ENCODE measurements at places on chromosomes 13 and 19. TPM values are rescaled to one million over a fixed set of nuclear protein-coding genes. Genes with fewer than 3 reads are reported as not detected.

Gene KLK5
- 0.11 TPM for polyA plus RNA-seq

- no peak for DNase-seq
Observed at GRCh38 chr13:74730556-74731331, 596.5 kb upstream of the KLF12 start.

GRCh38 chr19:13783565-13784500 is 9.6 kb downstream of the C19orf53 start:
- DNase-seq: no peak

Gene ZNF256
- polyA plus RNA-seq: 0.95 TPM

- no peak for DNase-seq
Observed at GRCh38 chr13:77207943-77208342, 119.0 kb downstream of the MYCBP2 start.

DNA sequence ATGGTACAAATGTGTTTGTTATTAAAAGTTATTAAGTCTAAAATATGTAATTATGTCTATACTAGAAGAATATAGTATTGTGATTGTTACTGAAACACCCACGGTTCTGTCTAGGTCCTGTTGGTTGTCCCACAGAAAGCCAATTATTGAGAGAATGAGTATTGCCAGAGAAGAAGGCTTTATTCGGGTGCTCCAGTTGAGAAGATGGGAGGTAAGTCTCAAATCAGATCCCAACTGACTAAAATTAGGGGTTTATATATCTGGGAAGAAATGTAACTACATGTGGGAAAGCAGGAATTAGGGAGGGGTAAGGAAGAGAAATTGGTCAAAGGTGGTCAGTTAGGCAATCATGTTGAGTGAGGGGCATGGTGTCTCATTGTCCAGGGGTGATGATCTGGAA is 798.4 kb downstream of the PCDH17 start:
- no peak for DNase-seq

DNA sequence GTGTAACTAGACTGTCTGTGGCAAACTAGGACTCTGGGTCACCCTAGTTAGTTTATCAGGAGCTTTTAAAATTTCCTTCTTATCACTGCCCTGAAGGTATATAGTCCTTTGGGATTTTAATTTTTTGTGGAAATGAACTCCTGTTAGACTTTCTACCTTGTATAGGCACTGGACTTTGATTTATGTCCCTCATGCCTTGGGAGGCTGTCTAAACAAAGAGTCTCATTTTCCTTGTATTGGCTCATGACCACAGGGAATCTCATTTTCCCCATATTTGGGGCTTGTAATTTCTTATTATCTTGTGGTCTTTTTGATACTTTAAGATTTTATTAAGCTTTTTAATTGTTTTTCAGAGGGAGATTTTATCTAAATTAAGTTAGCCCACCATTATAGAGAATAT is 21.4 kb downstream of the KCTD4 start:
- no peak for DNase-seq

DNA sequence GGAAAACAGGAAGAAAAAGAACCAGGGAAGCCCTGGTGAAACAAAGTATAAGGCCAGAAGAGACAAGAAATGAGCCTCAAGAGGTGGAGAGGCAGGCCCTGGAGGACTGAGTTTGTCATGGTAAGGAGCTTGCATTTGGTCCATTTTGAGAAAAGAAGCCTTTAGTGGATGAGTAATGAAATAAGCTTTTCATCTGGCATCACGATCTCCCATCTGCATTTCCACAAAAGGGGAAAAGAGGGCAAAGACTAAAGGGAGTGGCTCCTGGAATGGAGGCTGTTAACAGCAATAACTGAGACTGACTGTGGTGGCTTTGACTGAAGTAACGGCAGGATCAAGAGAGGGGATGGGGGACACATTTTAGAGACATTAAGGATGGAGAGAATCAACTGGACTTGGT is 148.8 kb upstream of the NBEA start:
- DNase-seq: no peak

- no peak for DNase-seq
Observed at GRCh38 chr13:77620138-77620537, 77.3 kb upstream of the SLAIN1 start.

Measured in pancreas (tissue), 10 donors.